ENCODE measurements at places on chromosomes 6 and 20.
A peak's percentile ranks its signal among the peaks of the same experiment; 100 is the strongest.

DNA sequence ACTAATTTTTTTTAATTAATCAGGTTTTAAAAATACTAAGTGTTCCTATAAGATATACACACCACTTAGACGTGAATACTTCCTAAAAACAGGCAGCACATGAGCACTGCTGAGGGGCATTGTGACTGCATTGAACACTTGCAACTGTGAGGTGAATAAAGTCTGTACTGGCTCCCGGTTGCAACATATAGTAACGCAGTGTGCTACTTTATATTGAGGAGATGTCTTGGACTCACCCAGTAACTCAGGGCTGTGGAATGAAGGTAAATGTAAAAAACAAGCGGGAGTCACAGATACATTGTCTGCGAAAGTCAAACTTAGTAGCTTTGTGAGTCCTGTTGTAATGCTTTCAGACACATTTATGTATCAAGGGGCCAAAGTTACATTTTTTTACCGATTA is 17.0 kb upstream of the HLA-A start:
- DNase-seq, result no peak

- DNase-seq, result no peak
Observed at GRCh38 chr6:27205375-27206278, 41.9 kb upstream of the PRSS16 start.

DNA sequence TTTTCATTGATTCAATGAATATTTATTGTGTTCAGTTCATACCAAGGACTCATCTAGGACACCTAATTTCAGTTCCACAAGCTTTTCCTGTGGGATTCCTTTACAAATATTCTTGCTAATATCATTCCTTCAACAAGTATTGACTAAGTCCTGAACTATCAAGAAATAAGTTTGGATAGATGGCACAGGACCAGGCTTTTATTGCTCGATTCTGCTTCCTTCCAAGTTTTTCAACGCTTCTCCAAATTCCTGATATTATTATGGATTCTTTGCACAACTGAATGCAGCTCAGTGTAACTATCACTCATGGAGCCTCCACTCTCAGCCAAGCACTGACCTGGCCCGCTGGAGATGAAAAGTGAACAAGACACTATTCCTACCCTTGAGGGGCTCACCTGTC is 32.7 kb upstream of the COL21A1 start:
- DNase-seq, result no peak

GRCh38 chr6:43973357-43973756 is 153.9 kb downstream of the MRPL14 start:
- DNase-seq, result no peak

GRCh38 chr6:107511511-107511993 is 21.6 kb downstream of the SOBP start:
- no peak for DNase-seq

GRCh38 chr20:21018576-21018975 is 87.6 kb downstream of the LINC00237 start:
- DNase-seq, result no peak

GRCh38 chr6:3755637-3756545 is 4.4 kb upstream of the PXDC1 start:
- DNase-seq, result no peak

DNA sequence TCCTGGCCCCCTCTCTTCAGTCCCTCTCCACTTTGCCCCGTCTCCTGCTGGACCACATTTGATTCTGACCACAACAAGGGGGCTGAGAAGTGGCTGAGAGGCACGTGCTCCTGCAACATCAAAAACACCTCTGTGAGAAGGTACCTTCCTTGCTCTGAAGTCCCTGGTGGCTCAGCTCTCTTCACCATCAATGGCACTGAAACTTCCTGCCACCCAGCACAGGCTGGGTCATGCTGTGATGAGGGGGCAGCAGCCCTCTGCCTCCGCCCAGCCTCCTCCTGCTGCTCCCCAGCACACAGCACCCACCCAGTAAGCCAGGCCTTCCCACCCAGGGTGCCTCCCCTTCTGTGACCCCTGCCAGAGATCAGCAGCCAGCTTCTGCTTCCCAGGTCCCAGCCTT is 10.3 kb downstream of the ZMYND8 start:
- no peak for DNase-seq

GRCh38 chr6:42411406-42411805 is 40.3 kb downstream of the TRERF1 start:
- no peak for DNase-seq

DNA sequence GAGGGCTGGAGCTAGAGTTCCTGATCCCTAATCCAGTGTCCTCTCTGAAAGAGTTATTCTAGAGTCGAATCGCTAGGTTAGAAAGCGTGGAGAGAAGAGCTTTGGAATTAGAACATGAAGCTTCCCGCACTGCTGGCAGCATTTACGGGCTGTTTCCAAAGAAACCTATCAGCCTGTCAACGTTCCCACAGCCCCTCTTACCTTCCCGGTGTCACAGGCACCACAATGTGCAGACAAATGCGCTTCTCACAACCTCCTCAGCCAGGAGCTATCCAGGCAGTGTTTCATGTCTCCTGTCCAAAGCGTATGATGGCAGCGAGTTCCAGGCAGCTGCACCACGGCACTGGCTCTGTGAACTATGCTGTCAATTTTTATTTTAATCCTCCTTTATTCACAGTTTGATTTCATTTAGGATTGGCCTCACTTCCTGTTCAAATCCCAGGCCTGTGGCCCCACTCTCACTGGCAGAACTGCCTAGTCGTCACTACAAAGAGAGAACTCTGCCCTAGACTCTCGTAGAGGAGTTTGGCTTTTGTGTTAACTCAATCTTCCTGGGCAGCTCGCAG is 322.8 kb upstream of the SOX4 start:
- no peak for DNase-seq

DNA sequence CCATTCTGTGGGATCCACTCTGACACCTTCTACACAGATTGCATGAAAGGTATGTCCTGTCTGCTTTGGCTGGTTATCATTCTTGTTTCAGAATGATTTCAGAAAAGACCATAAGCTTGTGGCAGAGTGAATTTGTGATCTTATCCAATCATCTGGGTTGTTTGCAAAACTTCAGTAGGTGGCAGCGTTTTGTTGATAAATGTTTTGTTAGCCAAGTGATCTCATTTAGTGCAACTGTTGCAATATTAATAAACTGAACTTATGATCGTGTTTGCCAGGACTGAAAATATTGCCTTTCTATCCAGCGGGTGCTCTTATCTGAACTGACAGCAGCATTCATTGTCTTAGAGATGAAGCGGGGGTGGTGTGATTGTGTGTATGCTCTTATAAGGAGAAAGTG is 613.2 kb upstream of the NOX3 start:
- no peak for DNase-seq

DNA sequence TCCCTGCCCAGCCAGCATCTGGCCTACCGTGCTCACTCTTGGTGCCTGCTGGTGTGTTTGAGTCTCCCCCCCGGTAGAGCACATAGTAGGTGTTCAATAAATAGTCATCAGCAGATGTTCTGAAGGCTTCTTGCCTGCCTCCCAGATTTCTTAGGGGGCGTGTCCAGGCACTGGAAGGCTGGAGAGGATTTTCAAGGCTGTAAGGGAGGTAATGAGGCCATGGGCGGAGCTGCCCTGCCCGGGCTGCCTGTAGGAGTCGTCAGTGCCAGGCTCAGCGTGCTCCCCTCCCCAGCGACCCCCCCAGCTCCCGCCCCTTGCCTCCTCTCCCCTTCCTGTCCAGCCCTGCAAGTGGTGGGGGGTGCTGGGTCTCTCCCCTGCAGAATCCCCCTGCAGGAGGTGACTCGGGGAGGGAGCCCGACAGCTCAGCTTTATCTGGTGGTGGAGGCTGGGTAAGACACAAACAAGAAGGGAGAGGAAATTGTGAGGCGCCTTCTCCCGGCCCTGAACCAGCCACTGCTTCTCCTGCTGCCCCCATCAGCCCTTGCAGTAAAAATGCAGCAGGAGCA is 55.9 kb downstream of the BCAS4 start:
- DNase-seq, result no peak

DNA sequence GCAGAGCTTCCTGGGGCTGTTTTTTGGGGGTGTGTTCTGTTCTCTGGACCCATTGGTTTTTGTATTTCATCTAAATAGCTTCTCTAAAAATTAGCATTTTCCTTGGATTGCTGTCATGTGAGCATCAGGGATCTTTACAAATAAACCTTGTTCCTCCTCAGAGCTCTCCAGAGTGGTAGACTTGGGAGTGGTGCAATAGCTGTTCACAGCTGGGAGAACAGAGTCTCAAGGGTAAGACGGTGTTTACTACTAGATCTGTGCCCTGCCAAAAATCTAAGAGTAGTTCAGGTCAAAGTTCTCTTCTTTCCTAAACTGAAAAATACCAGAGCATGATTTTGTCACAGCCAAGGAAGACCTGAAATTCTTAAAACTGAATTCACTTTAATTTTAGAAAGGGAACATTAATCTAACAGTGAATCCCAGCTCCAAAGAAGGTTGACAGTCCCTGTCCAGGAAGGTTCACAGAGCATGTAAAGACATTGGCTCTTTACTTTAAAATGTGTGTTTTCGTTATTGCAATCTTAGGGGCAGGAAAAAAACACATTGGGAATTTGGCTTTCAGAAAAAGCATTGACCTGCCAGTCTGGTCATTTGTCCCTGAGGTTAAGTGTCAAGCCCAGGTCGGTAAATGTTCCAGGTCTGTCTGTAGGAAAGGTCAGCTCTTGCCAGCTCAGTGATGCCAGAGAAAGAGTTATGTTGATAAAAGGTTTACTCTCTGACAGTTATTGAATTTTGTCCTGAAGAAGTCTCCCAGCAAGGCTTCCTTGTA is 43.3 kb downstream of the VAPB start:
- no peak for DNase-seq

- no peak for DNase-seq
Observed at GRCh38 chr6:16857969-16858592, 96.8 kb upstream of the ATXN1 start.

GRCh38 chr6:4348462-4349112 is 213.2 kb upstream of the ECI2 start:
- DNase-seq, result no peak

DNA sequence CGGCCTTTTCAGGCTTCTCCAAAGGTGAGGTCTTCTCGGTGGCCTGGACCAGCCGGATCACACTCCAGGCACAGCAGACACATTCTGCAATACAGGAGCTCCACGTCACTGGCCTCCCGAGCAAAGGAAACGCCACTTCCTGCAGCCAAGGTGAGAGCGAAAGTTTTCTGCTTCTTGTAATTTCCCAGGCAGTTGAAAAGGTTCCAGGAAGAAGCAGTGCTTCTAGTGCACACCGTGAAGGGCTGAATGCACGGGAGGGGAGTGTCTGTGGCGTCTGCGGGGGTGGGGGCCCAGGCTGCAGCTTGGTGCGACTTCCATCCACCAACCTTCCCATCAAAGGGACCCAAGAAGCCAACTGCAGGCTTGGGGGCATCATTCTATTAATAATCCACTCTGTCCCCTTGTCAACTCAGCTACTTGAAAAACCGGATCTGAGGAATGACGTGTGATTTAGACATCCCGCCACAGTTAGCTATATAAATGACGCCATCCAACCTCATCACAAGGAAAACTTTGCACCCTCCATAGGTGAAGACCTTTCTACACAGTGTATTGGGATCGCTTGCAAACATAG is 61.1 kb downstream of the NFATC2 start:
- DNase-seq, result peak; percentile 53

DNA sequence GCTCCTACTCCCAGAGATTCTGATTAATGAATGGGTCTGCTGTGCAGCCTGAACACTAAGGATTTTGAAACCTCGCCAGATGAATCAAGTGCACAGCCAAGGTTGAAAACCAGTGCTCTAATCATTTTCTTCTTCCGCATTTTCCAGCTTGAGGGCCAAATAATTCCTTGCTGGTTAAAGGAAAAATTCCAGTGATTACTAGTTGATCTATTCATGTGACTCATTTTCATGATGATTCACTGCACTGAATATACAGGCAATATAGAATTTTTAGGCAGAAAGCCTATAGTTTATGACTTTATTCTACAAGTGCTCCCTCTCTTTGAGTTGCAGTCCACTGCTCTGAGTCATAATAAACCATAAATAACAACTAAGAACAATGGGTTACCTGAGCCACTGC is 80.6 kb upstream of the PROKR2 start:
- DNase-seq, result no peak

DNA sequence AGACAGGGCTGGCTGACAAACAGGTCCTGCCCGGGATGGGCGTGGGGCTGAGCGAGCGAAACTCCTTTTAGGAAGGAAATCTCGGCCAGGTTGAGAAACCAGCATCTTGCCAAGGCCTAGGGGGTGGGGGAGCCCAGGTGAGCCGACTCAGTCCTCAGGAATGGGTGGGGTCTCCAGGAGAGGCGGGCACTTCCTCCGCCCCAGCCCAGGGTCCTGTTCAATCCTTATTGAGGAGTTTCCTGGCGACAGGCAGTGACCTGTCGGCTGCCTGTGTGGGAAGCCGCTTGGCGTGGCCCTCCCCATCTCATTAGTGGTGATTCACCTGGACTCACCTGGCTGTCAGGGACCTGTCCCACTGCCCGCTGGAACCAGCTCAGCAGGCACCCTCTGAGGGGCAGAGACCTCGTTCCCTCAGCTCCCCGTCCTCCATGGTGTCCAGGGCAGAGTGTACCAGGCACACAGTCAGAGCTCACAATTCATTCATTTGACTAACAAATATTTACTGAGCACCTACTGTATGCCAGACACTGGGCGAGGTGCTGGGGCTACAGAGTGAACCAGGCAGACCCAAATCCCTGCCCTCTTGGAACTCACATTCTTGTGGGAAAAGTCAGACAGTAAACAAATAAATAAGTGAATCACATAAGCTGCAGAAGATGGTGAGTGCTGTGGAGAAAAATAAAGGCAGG is 51.1 kb downstream of the FGD2 start:
- no peak for DNase-seq

GRCh38 chr6:88709819-88710246 is 253.6 kb downstream of the RNGTT start:
- DNase-seq, result no peak

DNA sequence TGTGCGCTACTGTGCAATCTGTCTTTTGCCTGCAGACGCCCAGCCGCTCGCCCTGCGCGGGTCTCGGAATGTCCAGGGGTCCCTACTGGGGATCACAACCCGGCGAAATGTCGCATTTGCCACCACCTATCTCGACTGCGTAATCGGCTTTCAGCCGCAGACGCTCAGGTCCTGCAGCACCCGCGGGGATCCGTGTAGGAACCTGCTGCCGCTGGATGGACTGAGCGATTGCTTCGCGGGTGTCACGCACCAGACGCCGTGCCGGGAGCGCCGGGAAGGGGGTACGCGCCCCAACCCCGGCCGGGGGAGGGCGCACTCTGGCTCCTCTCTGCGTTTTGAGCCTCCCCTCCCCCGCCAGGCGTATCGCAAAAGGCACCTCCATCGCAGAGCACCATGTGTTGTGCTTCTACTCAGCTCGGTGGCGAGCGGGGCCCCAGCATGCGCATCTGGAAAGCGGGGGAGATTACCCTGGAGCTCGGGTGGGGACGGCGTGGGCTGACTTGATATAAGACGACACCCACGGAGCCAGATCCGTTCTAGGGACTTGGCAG is 747 bp upstream of the PTPRA start:
- peak; percentile 72 for DNase-seq
